ENCODE measurements at places on chromosomes 16 and 17.

- DNase-seq, result no peak
Observed at GRCh38 chr16:2471653-2472487, 773 bp downstream of the NTN3 start.

GRCh38 chr17:27323538-27324215, 29.8 kb downstream of the WSB1 start:
- DNase-seq, result peak; percentile 58

GRCh38 chr16:83738923-83739503, 68.8 kb upstream of the HSBP1 start:
- no peak for DNase-seq

DNA sequence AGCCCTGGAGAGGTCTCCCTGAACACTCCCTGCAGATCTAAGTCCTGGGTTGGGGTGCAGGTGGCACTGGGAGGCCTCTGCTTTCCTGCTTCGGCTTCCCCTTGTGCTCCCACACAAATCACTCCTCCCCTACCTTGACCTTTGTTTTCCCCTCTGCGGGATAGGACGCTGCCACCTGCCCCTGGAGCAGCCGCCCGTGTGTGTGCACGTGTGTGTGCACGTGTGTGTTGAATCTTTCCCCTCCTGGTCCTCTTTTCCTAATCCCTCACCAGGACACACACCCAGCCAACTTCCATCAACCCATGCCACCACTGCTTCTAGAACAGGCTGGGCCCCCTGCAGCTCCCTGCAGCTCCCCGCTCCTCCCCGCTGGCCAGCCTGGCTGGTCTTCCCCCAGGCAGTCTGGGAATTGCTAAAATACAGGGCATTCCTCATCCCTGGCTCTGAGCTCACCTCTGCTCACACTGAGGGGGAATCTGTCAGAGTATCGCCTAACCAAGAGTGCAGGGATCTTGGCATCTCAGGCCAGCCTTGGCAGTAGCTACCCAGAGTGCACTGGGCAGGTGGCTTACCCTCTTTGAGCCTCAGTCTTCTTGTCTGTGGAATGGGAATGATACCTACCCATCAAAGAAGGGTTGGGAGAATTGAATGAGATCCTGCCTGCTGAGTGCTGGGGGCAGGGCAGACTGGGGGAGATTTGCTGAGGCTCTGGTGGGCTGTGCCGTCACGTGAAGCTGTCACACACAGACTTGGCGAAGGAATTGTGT, 198.5 kb downstream of the NTN1 start:
- DNase-seq, result no peak

- DNase-seq, result no peak
Observed at GRCh38 chr16:66129196-66129595, 237.3 kb upstream of the CDH5 start.
